Hematopoietic multipotent progenitor cell treated with erythropoietin and hydrocortisone succinate and interleukin-3 and kit ligand, for 15 days (in vitro differentiated cells): ENCODE measurements at places on chromosomes 12 and 14.

DNA sequence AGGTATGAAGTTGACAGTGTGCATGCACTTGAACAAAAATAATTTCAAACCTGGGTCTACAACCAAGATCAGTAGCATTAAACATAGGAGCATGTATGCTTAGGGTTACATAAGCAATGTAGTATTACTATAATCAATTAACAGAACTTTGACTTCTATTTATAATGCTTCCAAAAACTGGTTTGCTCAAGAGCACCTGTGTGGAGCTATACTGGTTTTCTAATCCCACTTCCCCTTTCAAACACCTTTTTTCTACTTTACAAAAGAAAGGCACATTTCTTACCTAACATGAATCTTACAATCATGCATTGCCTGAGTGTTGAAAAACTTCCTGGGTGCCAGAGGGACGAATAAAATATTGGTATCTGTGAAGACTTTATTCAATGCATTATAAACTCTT, 72.7 kb downstream of the EFCAB11 start:
- DNase-seq = no peak

DNA sequence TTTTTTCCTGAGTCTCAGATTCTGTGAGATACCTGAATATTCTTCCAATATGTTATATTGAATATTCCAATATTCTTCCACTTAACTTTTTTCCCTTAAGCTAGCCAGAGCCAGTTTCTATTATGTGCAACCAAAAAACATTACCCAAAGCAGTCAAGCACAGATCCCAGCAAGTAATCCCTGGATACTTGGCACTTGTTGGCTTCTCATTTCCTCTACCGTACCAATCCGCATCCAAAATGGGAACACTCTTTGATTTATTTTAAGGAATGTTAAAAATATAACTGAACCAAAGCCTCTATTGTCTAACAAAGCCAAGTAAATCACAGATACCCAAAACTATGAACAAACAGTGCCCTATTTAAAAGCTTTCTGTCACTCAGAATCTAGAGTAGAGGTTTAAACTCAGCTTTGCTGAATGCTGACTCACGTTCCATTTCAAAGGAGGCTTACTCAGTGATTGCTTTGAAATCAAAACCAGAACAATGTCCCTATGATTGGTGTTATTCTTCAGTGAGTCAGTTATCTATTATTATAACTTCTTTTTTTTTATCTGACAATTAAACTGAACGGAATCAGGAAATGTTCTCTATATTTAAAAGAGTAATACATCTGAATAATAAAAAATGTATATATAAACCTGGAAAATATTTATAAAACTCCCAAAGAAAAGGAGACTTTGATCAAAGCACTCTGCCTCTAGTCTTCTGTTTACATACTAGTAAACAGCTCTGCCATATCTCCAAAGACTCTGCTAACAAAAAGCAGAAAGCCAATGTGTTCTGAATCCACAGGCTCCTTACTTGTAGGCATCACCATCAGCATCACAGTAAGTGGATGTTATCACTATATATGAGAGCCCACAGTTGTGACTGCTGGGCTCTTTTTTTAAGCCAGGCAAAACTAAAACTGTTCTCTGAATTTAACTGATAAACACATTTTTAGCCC, 360.8 kb downstream of the CCDC91 start:
- DNase-seq = no peak

DNA sequence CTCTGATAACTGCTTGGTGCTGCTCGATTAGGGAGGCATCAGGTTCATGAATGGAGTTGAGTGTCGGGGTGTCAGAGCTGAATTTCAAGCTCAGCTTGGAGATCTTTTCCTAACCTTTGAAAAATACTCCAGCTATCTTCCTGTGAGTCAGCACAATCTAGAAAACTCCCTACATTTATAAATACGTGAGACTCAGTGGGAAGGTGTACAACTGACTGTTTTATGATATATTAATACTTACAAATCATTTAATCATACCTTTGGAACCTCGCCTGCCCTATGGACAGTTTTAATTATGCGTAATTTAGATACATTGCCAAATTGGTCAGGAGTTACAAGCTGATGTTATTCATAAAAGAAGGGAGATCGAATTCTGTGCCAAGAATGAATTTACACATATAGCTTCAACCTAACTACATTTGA, 961 bp downstream of the CMAS start:
- DNase-seq = no peak

DNA sequence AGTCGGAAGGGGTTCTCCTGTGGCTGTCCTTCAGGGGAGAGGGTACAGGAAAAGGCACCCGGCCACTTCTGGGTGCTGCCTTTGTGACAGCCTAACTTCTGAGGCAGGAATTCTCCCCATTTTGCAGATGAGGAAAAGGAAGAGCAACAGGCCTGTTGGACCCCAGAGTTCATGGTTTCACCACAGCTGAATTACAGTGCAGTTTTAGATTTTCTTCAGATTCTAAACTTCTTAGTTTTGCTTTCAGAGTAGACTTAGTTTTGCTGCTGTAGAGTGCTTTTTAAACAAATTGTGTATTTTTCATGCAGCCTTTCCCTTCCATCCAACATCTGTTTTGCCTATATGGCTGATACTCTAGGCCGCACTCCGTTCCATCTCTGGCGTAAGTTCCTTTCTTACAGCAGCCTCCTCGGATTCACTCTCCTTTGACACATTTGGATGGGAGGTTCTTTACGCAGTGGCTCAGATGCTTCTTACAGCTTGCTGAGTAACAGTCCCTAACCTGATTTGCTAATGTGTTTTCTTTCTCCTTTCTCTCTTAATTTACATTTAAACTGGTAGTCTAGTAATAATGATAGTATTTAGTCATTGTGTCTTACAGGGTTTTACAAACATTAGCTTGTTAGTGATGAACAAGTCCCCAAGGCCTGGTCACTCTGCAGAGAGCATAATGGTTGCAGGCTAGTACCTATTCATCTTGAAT, 7.8 kb downstream of the TRAF3 start:
- DNase-seq = no peak

DNA sequence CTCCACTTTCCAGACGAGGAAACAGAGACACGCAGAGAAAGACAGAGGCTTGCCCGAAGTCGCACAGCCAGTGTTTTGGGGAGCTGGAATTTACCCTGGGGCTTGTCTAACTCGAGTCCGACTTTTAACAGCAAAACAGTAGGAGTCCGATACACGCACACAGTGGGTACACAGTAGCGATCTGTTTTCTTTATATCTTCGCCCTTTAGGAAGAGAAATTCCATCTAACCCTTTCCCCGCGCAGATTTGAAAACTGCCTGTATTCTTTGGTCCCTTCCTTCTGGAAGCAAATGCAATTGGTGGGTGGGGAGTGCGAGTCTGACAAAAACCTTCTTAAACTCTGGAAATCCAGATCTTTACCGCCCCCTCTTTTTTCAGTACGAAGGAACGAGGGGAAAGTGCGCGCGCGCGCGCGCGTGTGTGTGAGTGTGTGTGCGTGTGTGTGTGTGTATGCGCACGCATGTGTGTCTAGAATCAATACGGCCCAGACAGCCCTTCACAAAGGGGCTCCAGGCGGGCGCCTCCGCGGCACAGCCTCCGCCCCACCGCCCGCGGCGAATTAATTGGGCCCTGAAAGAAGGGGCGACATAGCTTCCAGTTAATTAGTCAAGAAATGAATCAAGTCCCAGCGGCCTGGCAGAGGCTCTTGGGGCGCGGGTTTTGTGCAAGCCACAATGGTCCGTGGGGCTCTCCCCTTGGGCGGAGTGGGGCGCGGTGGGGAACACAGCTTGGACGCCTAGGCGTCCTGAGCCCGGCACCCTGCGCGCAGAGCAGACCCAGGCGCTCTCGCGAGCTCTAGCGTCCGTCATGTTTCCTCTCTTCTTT, 14.0 kb upstream of the TBX3 start:
- DNase-seq = no peak

DNA sequence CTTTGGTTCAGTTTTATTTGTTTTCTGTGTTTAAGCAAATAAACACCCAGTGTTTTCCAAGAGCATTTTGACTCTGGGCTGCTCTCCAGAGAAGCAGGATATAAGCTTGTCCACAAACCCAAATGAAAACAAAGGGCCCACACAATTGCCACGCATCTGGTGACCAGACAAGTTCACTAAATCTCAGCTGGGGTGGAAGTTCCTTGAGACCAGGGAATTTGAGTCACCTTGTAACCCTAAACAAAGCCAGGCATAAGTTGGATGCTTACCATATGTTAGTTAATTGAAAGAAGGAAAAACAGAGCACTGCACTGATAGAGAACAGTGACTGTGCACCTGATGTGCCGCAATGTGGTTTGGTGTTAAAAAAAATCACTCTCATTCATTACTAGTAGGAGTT, 1.6 kb upstream of the TXNRD1 start:
- no peak for DNase-seq

GRCh38 chr12:103475073-103475472, 20.7 kb downstream of the C12orf42 start:
- no peak for DNase-seq

DNA sequence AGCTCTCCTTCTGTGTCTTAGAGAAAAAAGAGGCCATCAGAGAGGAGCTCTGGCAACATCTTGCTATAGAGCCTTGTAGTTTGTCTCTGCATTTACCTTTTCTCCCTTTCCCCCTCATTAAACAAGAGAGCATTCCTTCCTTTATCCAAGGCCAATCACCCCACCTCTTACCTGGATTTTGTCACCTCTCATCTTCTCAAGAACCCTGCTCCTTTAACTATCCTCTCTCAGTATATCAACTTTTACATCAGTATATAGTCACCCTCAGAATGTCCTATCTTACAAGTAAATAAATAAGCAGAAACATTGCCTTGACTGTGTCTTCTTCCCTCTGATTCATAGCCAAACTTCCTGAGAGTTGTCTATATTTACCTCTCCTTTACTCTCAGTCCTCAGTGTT, 105.0 kb upstream of the SLC38A2 start:
- no peak for DNase-seq

GRCh38 chr12:99110868-99111267, 465.8 kb downstream of the APAF1 start:
- no peak for DNase-seq
